ENCODE measurements at places on chromosomes 16 and 17. TPM values are rescaled to one million over a fixed set of nuclear protein-coding genes. Genes with fewer than 3 reads are reported as not detected.
A peak's percentile ranks its signal among the peaks of the same experiment; 100 is the strongest.

ACSM2A gene
- total RNA-seq: not detected

CORO6 gene
- total RNA-seq: 10.1 TPM

UTS2R gene
- total RNA-seq: not detected

CES5A gene
- total RNA-seq: not detected

PDP2 gene
- 6.6 TPM for total RNA-seq

SLC13A5 gene
- total RNA-seq: not detected

G6PC1 gene
- total RNA-seq: not detected

ZNF646 gene
- total RNA-seq: 4.3 TPM

GPR179 gene
- total RNA-seq: not detected

CDT1 gene
- 32.2 TPM for total RNA-seq

PRAC2 gene
- 6.1 TPM for total RNA-seq

TP53TG3F gene
- not detected for total RNA-seq

ELMO3 gene
- 0.48 TPM for total RNA-seq

PARN gene
- 25.4 TPM for total RNA-seq

MRPL58 gene
- total RNA-seq: 69.0 TPM

HSD17B1 gene
- 0.68 TPM for total RNA-seq

CCL4 gene
- not detected for total RNA-seq

C1QL1 gene
- total RNA-seq: 8.2 TPM

SHBG gene
- not detected for total RNA-seq

SOX8 gene
- total RNA-seq: not detected

DNA sequence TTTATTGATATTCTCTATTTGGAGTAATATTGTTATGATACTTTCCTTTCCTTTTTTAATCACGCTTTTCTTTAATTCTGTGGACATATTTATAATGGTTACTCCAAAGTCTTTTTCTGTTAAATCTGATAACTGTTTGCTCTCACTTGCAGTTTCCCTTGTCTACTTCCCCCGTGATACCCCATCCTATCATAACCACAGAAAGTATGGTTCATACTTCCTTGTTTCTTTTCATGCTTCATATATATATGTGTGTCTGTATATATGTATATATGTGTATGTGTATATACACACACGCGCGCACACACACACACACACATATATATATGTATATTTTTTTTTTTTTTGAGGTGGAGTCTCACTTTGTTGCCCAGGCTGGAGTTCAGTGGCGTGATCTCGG, 23.5 kb downstream of the SPECC1 start:
- no peak for DNase-seq

- no peak for DNase-seq
Measured at GRCh38 chr17:79022507-79022991, 1.4 kb upstream of the C1QTNF1 start.

- DNase-seq: no peak
Measured at GRCh38 chr17:52938623-52939230, 780.2 kb upstream of the CA10 start.

- no peak for DNase-seq
Measured at GRCh38 chr16:73289232-73289631, 241.3 kb upstream of the ZFHX3 start.

- no peak for DNase-seq
Measured at GRCh38 chr17:28136923-28137322, 94.4 kb downstream of the NLK start.

- DNase-seq: no peak
Measured at GRCh38 chr17:82343560-82343959, 10.0 kb upstream of the SECTM1 start.

DNA sequence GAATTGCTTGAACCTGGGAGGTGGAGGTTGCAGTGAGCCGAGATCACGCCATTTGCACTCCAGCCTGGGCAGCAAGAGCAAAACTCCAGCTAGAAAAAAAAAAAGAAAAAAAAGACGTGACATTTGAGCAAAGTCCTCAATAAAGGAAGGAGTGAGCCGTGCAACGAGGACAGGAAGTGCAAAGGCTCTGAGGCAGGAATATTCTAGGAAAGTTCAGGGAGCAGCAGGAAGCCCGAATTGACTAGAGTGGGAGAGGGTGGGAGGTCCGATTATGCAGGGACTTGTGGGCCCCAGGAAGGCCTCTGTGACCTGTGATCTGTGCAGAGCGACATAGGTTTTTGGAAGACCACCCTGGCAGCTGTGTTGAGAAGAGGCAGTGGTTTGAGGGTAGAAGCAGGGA, 8.6 kb upstream of the LASP1NB start:
- DNase-seq: no peak

- peak; percentile 75 for DNase-seq
Measured at GRCh38 chr16:66988197-66988788, at the start of gene CES4A. Gene CES4A, plus strand, starts transcription at chr16:66988589. Its CDS starts 184 bp downstream, at chr16:66988773.

DNA sequence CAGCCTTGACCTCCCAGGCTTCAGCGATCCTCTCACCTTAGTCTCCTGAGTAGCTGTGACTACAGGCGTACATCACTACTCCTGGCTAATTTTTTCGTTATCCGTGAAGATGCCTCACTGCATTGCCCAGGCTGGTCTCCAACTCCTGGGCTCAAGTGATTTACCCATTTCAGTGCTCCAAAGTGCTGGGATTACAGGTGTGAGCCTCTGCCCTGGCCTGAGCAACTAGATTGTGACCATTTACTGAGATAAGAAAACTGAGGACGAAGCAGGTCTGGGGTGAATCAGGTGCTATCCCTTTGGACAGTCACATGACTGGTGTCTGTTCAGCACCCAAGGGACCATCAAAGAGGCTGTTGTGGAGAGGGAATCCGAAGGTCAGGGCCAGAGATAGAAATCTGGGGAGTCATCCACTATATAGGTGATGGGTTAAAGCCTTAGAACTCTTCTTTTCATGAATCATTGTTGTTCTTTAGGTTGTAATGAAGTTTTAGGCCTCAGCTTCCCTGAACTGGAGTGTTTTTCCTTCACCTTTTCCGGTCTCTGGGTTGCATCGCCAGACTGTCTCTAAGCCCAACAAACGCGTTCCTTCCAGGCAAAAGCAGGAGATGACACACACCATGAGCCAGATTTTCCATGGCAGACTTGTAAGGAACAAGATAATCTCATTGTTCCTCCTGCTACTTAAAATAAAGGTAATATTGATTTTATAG, 62.5 kb downstream of the FTO start:
- DNase-seq: no peak

DNA sequence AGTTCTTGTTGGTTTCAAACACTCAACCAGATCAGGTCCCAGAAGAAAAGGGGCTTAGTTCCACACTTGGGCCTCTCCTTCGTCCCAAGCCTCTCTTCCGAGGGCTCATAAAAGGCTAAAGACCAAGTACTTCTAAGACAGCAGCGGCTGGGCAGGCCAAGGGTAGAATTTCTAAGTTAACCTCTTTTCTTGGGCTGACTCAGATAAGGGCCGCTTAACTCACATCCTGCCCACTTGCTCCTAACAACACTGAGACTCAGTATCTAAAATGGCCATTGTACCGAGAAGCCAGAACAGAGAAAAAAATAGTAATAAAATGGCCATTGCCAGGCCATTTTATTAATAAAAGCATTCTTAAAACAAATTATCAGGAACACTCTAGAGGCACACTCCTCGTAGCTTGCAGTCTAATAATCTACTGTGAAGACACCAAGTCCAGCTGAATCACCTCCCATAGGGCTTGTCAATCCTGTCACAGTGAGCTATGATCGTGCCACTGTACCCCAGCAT, 42.1 kb downstream of the RANBP10 start:
- DNase-seq: no peak

GRCh38 chr16:28311913-28312312, 19.6 kb downstream of the SBK1 start:
- no peak for DNase-seq

DNA sequence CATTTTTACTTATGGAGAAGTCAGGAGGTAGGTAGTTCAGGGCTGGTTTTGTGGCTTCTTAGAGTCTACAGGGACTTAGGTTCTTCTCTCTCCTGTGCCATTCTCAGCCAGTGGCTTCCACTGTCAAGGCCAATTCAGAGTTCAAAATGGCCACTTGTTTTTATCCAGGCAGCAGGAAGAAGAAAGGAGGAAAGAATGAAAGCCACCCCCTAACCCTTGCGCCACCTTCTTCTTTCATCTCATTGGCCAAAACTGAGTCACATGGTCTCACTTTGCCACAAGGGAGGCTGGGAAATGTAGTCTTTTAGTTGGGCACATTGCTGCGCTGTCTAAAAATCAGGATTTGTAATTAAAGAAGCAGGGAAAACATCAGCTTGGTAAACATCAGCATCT, 60.8 kb upstream of the MED9 start:
- DNase-seq: peak; percentile 64

DNA sequence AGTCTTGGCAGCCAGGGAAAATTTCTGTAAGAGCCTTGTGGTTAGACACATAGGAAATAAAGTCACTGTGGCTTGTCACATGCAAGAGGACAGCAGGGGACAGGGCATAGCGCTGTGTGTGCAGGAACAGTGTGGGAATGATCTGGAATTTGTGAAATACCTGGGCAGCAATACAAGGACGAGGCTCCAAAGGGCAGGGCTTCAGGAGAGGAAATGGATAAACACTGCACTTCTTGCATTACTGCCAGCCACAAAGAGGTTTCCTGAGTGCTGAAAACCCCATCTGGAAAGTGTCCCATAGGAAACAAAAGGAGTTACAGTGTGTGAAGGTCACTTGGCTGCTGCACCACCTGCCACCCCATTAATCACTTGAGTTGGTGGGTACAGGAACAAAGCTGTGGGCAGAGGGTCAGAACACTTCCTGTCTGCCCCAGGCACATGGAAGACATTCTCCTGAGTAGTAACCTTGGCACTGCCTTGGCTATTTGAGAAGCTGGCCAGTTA, 12.1 kb upstream of the HP start:
- DNase-seq: peak; percentile 32

- DNase-seq: no peak
Measured at GRCh38 chr16:4381935-4382794, 10.5 kb downstream of the VASN start.

DNA sequence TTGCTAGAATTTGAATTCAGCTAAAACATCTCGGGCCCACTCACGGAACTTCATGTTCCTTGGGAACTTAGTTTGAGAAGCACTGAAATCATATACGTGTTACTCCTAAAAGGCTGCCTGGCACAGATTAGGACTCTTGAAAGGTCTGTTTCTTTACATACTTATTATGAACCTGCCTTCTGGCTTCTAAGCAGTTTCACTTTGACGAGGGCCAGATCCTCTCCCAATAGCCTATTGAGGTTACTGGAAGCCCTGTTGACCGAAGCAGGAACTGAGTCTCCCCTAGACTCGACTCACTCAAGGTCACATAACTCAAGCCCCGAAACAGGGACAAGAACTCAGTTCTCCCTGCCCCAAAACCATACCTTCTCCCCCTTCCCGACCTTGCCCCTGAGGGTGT, 121.9 kb upstream of the PLCG2 start:
- DNase-seq: no peak

GRCh38 chr17:47204722-47205418, 4.3 kb upstream of the MYL4 start:
- DNase-seq: peak; percentile 61

DNA sequence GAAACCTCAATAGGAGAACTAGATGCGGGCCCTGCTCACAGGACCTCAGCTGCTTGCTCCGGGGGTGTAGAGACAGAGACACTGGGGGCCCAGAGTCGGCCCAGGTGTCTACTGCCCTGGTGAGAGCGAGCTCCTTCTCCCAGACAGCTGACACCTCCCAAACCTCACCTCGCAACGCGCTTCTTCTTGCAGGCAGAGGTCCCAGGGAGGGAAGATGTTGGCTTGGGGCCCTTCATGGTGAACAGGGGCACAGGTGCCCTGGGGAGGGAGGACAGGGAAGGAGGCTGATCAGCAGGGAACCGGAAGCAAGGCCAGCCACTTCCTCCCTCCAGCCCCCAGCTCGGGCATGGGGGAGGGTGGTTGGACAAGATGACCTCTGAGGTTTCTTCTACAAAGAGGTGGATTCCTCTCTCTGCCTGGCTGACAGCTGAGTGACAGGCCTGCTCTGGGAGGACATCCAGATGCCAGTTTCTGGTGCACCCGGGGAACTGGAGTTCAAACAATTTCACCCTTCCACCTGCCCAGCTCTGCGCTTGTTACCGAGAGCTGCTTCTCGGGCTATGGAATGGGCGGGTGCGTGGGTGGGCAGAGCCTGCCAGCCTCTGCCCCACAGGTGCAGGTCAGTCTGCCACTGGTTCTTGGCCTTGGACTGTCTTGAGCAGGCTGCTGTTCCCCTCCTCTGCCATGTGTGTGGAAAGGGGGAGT, 11.7 kb upstream of the GFAP start:
- DNase-seq: no peak

GRCh38 chr17:10699856-10700255, 2.5 kb downstream of the ADPRM start:
- DNase-seq: peak; percentile 1

GRCh38 chr17:37176723-37177122, 199.1 kb upstream of the C17orf78 start:
- DNase-seq: peak; percentile 29

GRCh38 chr16:5735444-5735843, 637.8 kb upstream of the EEF2KMT start:
- no peak for DNase-seq

DNA sequence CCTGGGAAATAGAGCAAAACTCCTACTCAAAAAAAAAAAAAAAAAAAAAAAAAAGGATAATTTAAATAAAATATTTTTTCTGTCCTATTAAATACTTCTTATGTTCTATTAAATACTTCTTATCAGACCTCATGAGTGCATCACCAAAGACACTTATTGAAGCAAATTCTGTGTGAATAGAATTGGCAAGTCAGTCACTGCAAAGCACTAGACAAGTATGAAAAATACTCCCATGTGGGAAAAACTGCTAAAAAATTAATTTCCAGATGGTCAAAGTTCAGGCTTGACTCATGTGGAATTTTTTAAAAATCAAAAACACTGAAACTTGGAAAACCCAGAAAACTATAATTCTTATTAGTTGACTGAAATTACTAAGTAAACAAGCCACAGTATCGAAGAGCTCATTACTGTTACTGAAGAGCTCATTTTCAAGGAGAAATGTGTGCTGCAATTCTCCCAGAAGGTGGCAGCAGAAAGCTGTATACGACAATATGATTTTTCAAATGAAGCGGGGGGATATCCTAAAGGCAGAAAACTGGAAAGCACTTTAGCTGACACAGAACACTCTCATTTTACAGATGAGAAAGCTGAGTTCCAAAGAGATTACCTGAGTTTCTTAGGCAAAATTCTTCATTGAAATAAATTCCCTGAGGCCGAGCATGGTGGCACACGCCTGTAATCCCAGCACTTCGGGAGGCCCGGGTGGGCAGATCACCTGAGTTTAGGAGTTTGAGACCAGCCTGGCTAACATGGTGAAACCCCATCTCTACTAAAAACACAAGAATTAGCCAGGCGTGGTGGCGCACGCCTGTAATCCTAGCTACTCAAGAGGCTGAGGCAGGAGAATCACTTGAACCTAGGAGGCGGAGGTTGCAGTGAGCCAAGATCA, 15.9 kb upstream of the FBXO47 start:
- DNase-seq: peak; percentile 67

GRCh38 chr17:7716901-7717755, at the start of gene DNAH2:
Gene DNAH2, plus strand, starts transcription at chr17:7717744. Its CDS starts 1,991 bp downstream, at chr17:7719735.
- DNase-seq: peak; percentile 89

GRCh38 chr16:89498839-89499238, 8.5 kb upstream of the ANKRD11 start:
- DNase-seq: peak; percentile 92

GRCh38 chr17:31308372-31309334, 5.2 kb downstream of the EVI2B start:
- DNase-seq: no peak

GRCh38 chr17:15954222-15954621, 9.3 kb downstream of the ADORA2B start:
- peak; percentile 89 for DNase-seq

GRCh38 chr17:36011201-36011600, 6.6 kb downstream of the CCL23 start:
- no peak for DNase-seq
